ENCODE measurements at places on chromosomes 6 and 20.

- DNase-seq = no peak
Measured at GRCh38 chr20:44173846-44174245, 13.1 kb downstream of the JPH2 start.

DNA sequence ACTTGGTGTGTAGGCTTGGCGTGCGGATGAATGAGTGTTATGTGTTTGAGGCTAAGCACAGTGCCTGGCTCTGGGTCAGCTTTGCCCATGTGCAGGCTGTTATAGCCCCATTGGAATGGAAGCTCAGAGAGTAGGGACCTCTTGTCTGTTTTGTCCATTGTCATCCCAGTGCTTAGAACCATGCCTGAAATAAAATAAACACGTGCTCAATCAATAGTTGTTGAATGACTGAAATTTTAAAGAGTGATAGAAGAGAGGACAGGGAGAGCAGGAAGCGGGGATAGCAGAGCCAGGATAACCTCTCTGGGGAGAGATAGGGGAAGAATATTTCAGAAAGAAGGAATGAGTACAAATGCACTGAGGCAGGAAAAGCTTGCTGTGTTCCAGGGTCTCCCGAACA is 263.9 kb downstream of the HIVEP2 start:
- DNase-seq = no peak

DNA sequence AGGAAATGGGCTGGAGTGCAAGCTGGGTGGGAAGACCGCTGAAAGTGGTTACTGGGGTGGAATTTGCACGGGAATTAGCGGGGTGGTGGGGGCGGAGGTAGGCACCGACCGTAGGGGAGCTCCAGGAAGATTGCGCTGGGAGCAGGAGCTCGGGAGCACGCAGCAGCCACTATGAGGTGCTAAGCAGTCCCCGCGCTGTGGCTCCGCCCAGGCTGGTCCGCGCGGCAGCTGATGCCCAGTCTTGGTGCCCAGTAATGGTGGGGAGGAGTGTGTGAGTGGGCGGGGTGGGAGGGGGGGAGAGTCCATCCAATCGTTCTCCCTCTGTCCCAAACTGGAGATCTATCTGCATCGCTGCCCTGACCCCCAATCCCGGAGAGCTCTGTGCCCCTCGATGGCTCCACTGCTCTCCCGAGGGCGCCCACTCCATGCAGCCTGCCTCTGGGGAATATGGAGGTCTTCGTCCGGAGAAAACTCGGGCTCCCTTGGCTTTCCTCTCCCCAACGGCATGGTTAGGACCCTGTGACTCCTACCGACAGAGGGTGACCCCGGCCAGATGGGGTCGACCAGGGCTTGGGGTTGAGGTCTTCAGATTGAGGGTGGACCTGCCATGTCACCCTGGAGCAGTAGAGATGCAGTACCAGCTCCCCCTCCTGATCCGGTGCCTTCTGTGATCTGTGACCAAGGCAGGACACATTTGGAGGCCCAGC is 5.3 kb downstream of the TP53TG5 start:
- no peak for DNase-seq

GRCh38 chr20:32135983-32136515 is 26.5 kb downstream of the TM9SF4 start:
- no peak for DNase-seq

- DNase-seq = no peak
Measured at GRCh38 chr20:17606001-17606400, 36.1 kb downstream of the DSTN start.

DNA sequence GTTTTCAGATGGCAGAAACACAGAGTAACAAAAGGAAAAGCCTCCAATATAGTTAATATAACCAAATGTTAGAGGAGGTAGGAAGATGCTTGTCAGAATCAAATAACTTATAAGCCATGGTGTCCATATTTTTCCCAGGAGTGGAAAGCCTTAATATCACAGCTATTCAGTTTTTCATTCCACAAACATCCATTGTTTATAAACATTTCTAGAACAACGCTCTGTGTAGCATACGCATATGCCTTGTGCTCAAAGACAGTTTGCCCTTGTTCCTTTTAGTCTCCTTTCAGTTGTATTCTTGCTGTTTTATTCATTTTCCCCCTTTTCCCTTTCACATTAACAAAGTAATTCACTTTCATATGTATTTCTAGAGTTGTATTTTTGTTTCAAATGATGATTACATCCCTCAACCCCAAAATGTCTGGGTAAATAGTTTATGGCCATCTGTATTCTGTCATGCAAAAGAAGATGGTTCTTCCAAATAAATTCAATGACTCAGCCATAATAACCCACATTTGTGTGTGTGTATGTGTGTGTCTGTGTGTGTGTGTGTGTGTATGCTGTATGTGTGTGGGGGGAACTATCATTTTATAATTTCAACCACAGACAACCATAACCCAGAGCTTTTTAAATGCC is 455.7 kb upstream of the SOX4 start:
- DNase-seq = no peak

DNA sequence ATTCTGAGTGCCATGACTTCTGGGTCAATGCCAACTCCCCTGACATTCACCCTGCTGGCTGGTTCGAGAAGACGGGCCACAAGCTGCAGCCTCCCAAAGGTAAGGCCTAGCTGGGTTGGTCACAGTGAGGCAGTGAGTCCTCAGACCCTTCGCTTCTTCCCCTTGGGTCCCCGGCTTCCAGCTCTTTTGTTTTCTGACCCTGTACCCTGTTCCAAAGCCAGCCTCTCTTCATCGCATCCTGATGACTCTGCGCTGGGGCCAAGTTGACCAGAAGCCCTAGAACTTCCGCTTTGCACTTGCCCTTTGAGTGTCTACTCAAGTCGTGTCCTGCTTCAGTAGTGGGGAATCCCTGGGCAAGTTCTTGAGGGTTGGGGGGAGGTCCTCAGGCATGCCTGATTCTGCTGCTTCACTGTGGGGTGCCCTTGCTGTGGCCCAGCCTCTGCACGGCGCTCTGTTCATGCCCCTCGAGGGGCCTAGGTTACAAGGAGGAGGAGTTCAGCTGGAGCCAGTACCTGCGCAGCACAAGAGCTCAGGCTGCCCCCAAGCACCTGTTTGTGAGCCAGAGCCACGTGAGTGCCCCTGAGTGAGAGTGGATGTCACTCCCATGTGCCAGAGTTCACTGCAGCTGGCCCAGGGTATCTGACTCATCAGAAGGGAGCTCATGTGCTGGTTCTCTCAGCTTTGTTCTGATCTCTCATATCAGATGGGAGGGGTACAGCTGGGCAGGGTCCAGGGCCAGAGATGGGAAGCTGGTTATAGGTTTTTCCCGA is 23.0 kb downstream of the L3MBTL1 start:
- DNase-seq = no peak
